Stomach (tissue), 19 donors: ENCODE measurements at places on chromosomes 12 and 14. TPM values are rescaled to one million over a fixed set of nuclear protein-coding genes. Genes with fewer than 3 reads are reported as not detected.

The GALNT9 gene
- not detected for total RNA-seq

The HOXC4 gene
- not detected for total RNA-seq

The PLEKHD1 gene
- not detected for total RNA-seq

The MDGA2 gene
- total RNA-seq = not detected

The POTEM gene
- total RNA-seq = not detected

The RSRC2 gene
- 135 TPM for total RNA-seq

The CCDC38 gene
- not detected for total RNA-seq

The SLC6A15 gene
- total RNA-seq = not detected

The KERA gene
- total RNA-seq = not detected

The LBHD2 gene
- total RNA-seq = not detected

The KRT6B gene
- total RNA-seq = not detected

- DNase-seq = no peak
- H3K36me3 ChIP-seq = no peaks in the 10 kb centered on the region
- no peak overlapping the region for H3K27ac ChIP-seq
- H3K4me1 ChIP-seq = no peaks in the 10 kb centered on the region
- H3K27me3 ChIP-seq = no peaks in the 10 kb centered on the region
Measured at GRCh38 chr12:76441016-76441415, 92.8 kb upstream of the BBS10 start.

DNA sequence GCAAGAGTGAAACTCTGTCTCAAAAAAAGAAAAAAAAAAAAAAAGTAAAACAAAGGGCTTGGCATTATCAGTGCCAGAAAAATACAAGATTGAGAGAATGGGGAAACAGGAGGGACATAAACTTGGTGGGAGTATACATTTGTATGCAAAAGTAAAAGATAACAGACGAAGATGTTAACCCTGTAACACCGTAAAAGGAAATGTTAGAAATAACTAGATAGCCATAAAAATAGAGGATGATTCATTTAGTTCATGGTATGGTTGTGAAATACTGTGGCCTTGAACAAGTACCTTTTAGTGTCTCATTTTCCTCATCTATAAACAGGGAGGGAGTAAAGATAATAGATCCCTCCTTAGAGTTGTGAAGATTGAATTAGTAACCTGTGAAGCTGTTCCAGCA lies 33.3 kb downstream of the ATP2A2 start:
- no peaks in the 10 kb centered on the region for H3K27me3 ChIP-seq
- H3K36me3 ChIP-seq = peaks cover 10% of the 10 kb centered on the region
- no peak overlapping the region for H3K27ac ChIP-seq
- no peak for DNase-seq
- peaks cover 30% of the 10 kb centered on the region for H3K4me1 ChIP-seq

DNA sequence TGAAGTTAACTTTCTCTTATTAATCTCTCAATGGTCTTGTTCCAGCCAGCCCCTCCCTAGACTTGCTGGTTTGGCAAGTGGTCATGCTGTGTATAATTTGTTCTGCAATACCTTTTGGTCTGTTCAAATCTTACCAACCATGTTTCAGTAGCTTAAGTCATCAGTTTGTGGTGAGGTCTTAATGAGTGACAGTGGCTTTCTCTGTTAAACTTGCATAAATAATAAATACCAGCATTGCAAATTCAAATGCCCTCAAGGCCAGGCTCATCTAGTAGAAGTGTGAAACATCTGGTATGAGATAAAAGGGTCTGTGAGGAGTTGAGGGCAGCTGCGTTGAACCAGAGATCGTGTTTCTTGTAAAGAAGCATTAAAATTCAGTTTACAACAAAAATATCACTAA lies 319.5 kb downstream of the TMEM117 start:
- H3K27ac ChIP-seq = no peak overlapping the region
- H3K4me1 ChIP-seq = no peaks in the 10 kb centered on the region
- no peak for DNase-seq

GRCh38 chr12:80234667-80235066 lies 135.3 kb downstream of the OTOGL start:
- no peak overlapping the region for H3K4me3 ChIP-seq
- H3K27me3 ChIP-seq = no peaks in the 10 kb centered on the region
- H3K27ac ChIP-seq = no peak overlapping the region
- no peak for DNase-seq
- peaks cover 5% of the 10 kb centered on the region for H3K4me1 ChIP-seq
- H3K36me3 ChIP-seq = no peaks in the 10 kb centered on the region

DNA sequence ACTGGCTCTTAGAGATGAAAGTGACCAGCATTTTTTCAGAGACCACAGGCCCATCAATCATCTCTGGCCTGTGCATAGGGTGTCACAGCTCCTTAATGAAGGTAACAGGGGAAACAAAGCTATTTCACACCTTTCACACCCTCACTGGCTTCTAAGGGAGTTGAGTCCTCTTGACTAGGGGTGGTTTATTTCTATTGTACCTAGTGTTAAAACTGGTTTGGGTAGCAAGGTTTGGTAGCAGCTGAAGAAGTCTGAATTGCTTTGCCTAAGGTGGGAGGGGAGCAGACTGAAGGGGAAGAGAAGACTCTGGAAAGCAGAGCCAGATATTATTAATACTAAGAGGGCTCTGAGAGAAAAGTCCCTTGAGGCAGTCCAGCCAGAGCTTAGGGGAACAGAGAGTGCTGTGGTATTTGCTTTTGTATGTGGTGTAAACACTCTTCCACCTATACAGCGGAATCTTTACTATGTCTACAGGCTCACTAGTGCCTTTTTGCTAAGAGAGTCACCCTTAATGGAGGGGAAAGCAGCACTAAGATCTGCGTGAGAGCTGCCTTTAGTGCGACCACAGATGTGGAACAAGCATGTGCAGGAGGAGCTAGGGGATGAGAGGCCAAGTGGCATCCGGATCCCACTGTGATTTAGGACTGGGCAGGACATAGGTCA lies 95.8 kb downstream of the STXBP6 start:
- no peaks in the 10 kb centered on the region for H3K27me3 ChIP-seq
- no peak for DNase-seq
- peaks cover 21% of the 10 kb centered on the region for H3K4me1 ChIP-seq
- H3K36me3 ChIP-seq = no peaks in the 10 kb centered on the region
- H3K27ac ChIP-seq = no peak overlapping the region

DNA sequence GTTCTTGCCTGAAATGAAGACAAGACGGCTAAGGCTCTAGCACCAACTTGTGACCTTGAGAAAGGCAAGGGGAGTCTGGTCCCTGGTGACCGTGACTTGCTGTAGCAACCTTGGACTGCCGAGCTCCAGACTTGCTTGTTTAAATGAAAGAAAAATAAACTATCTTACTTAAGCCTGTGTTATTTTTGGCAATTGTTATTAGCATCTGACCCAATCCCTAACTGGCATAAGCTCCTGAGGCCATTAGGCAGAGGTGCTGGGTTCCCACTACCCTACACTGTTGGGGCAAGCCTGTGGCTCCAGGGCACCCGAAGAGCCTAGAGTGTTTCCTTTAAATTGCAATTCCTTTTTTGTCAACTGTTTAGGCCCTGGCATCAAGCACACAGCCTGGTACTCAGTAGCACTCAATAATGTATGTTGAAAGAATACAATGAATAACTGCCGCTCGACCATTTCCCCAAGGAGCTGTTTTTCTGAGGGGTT lies 106.9 kb upstream of the HIF1A start:
- no peaks in the 10 kb centered on the region for H3K36me3 ChIP-seq
- no peak overlapping the region for H3K4me3 ChIP-seq
- H3K4me1 ChIP-seq = peaks cover 41% of the 10 kb centered on the region
- peak overlapping the region; percentile 79 for H3K27ac ChIP-seq

- DNase-seq = no peak
- H3K4me3 ChIP-seq = no peak overlapping the region
- no peaks in the 10 kb centered on the region for H3K36me3 ChIP-seq
Measured at GRCh38 chr12:11669348-11669747, 19.9 kb downstream of the ETV6 start.

DNA sequence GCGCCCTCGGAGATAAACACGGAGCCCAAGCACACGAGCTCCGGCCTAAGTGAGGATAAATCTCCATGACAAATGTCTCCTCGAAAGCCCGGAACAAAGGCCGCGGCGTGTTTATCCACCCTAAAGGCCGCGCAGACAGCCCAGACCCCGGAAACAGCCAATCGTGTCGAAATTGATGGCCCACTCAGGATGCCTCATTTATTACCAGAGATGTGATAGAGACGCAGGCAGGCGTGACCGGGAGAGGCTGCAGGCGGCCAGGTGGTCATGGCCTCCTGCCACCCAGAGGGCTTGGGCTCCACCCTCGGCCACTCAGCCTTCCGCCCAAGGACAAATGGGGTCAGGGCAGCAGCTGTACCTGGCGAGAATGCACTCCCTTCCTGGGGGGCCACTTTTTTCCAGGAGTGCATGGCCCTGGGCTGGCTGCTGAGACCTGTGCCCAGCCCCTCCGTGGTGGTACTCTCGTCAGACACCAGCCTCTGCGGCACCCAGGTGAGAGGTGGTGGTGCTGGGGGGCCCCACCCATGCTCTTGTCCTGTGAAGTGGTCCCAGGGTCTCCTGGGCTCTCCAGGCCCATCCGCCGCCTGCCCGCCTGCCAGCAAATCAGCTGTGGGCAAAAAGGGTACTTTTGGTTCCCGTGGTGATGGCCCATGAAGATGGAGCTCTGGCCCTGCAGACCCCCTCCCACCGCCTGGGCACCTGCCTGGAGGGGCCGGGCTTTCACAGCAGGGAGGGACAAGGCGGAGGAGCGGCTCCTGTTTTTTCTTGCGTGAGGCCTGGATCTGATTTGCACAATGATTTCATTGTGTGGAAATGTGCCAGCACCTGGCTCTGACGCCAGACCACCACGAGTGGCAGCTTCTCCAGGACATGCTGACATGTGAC lies 211.5 kb upstream of the C14orf180 start:
- no peak overlapping the region for H3K27ac ChIP-seq
- peaks cover 5% of the 10 kb centered on the region for H3K27me3 ChIP-seq
- no peak overlapping the region for H3K4me3 ChIP-seq
- H3K4me1 ChIP-seq = peaks cover 7% of the 10 kb centered on the region
- no peaks in the 10 kb centered on the region for H3K36me3 ChIP-seq
- no peak for DNase-seq

- no peaks in the 10 kb centered on the region for H3K36me3 ChIP-seq
- H3K4me1 ChIP-seq = no peaks in the 10 kb centered on the region
- peak; percentile 48 for DNase-seq
- H3K27me3 ChIP-seq = no peaks in the 10 kb centered on the region
Measured at GRCh38 chr12:64029013-64029857, 184.7 kb downstream of the SRGAP1 start.

DNA sequence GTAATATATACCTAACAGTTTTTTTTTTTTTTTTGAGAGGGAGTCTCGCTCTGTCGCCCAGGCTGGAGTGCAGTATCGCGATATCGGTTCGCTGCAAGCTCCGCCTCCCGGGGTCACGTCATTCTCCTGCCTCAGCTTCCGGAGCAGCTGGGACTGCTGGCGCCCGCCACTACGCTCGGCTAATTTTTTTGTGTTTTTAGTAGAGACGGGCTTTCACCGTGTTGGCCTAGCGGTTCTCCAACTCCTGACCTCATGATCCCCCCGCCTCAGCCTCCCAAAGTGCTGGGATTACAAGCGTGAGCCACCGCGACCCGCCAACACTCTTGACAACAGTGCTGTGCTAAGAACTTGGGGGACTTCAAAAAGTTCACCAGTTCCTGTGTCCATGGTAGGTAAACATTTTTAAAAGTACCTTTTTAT lies 63.5 kb downstream of the FOXG1 start:
- no peak overlapping the region for H3K4me3 ChIP-seq
- no peak overlapping the region for H3K27ac ChIP-seq
- H3K27me3 ChIP-seq = no peaks in the 10 kb centered on the region
- H3K4me1 ChIP-seq = no peaks in the 10 kb centered on the region
- no peaks in the 10 kb centered on the region for H3K36me3 ChIP-seq

DNA sequence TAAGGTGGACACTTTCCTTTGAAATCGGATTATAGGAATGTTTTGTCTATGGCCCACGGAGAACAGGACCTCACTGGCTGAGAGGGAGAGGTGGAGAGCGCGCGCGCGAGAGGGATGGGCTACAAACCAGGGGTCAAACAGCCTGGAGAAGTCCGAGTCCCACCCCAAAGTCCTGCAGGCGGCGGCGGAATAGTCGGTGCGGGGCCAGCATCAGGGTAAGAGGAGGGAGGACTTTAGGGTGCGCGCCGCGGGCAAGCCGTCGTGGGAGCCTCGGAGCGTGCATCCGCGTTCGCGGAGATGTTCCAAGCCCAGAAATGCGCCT lies 3.3 kb upstream of the HOXC8 start:
- no peak for DNase-seq
- peaks cover 48% of the 10 kb centered on the region for H3K27me3 ChIP-seq
- H3K27ac ChIP-seq = no peak overlapping the region
- no peak overlapping the region for H3K4me3 ChIP-seq
- H3K4me1 ChIP-seq = peaks cover 22% of the 10 kb centered on the region

GRCh38 chr14:50475460-50475859 lies 56.9 kb downstream of the MAP4K5 start:
- no peaks in the 10 kb centered on the region for H3K4me1 ChIP-seq
- no peak for DNase-seq
- H3K4me3 ChIP-seq = no peak overlapping the region
- H3K27ac ChIP-seq = no peak overlapping the region
- H3K36me3 ChIP-seq = peaks cover 52% of the 10 kb centered on the region

DNA sequence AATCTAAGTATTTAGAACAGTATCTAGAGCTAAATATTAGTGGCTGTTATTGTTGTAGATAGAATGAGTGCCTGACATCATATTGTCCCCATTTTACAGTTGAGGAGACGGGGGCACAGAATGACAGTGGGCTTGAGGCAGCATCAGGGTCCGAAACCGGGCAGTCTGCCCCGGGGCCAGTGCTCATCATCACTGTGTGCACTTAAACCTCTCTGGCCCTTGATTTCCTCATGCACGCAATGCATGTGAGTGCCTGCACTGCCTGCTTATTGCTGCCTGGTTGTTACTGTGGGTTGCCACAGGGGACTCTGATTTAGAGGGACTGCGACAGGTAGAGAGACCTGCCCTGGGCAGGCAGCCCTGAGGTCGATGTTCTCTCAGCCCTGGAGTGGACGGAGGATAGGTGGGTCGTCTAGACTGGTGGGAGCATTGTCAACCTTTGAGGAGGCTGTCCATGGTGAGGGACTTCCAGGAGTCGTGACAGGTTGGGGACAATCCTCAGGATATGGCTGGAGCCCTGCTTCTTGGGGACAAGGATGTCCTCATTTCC lies 9.8 kb downstream of the ACVRL1 start:
- H3K4me3 ChIP-seq = no peak overlapping the region
- DNase-seq = no peak
- no peak overlapping the region for H3K27ac ChIP-seq
- H3K36me3 ChIP-seq = peaks cover 23% of the 10 kb centered on the region
- H3K27me3 ChIP-seq = no peaks in the 10 kb centered on the region

DNA sequence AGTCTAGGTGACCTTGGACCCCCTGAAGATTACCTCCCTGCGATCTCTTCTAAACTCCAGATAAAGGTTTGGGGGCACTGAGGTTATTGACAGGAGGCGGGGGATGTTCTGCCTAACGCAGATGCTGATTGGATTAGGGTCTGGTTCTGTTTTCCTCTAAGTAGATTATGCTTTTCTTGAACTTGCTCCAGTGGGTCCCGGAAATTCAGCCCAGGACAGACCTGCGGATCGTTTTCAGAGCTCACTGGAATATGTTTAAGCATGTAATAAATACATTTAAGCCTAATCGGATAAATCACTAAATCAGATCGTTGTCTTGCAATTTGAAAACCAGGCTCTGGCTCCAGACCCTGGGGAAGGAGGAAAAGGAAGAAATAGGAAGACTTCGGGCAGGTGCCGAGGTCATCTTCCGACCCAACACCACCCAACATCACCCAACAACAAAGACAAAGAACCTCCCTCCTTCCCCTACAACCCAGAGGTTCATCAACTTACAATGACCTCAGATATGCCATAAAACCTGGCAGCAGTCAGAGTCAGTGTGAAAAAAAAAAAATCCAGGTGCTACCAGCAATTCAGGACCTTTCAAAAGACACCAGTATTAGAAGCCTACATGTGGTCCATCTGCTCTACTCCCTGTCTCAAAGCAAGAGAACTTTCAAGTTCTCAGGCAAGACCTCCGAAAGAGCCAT lies 148.4 kb downstream of the KSR2 start:
- H3K4me1 ChIP-seq = no peaks in the 10 kb centered on the region
- peak; percentile 11 for DNase-seq
- H3K27me3 ChIP-seq = no peaks in the 10 kb centered on the region
- H3K4me3 ChIP-seq = no peak overlapping the region
